Gastroesophageal sphincter (tissue), 4 donors: ENCODE measurements at places on chromosomes 2 and 18. TPM values are rescaled to one million over a fixed set of nuclear protein-coding genes. Genes with fewer than 3 reads are reported as not detected.

DNA sequence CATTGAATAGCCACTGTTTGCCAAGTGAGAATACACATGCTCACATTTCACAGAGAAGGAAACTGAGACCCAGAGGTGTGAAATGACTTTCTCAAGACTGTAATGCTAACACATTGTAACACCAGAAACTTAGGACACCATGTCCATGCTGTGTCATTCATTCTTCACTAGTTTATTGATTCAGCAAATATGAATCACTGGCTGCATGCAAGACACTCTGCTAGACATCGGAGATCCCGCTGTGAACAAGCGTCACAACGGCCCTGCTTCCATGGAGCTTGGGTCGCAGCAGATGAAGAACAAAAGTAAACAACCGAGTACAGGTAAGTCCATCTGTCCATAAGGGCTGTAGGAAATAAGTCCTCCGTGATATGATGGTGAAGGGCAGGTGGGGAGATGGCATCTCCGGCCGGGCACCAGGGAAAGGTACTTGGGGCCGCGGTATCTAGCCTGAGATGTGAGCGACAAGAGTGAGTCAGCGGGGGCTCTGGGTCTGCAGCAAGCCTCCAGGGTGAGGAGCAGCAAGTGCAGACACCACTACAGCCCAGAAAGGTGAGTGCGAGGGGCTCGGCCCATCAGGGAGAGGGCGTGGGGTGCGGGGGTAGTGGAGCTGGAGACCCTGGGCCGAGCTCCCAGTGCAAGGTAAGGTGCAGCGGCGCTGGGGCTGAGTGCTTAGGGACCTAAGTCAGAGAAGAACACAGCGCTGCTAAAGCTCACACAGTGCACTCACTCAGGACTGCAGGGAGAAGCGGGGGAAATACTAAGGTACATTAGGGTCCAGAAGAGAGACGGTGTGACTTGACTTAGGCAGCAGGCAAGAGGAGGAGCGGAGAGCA is 391.2 kb downstream of the FBXO15 start:
- no peak for ATAC-seq

GRCh38 chr2:13197248-13197647 is 480.5 kb downstream of the TRIB2 start:
- ATAC-seq = no peak

GRCh38 chr2:179247318-179248023 is 17.2 kb downstream of the SESTD1 start:
- no peak for ATAC-seq

DNA sequence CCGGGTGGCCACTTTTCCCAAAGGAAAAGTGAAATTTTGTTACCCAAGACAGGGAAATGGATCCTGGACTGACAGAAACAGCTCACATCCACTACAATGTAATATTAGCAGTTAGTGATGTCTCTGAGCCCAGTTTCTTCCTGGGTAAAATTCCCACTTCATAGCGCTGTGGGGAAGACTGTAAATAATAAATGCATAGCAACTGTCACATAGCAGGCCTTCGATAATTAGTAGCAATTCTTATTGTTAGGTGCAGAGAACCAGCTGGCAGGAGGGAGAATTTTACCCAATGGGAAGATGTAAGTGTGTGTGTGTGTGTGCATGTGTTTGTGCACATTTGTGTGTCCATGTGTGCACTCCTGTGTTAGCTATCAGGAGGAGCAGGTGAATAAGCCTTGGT is 221.5 kb downstream of the SLC4A3 start:
- ATAC-seq = no peak

DNA sequence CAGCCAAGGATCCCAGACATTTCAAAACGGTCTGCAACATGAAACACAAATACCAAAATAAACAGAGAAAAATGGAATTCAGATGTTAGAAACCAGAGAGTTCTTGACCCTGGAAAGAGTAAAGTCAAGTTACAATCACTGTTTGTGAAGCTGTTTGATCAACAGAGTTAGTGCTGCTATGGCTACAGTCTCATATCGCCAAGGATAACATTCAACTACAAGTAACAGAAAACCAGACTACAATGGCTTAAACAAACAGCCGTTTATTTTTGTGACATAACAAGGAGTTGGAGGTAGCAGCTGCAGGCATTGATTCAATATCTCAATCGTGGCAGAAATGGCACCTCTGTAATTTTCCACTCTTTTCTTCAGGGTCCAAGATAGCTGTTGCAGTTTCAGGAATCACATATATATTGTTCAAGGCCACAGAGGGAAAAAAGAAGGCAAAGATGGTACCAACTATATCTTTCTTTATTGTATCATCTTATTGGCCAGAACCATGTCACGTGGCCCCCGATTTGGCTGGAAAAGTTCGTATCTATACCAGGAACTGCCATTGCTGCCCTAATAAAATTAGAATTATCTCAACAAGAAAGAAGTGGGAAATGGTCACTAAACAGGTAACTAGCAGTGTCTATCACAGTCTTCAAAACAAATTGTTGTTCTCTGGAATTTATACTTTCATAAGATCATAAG is 17.7 kb upstream of the HNRNPLL start:
- no peak for ATAC-seq

- ATAC-seq = no peak
These were observed 125.2 kb upstream of the PIK3C3 start for GRCh38 chr18:41829647-41830516.

- no peak for ATAC-seq
These were observed 3.9 kb upstream of the TMBIM1 start for GRCh38 chr2:218296200-218296599.

DNA sequence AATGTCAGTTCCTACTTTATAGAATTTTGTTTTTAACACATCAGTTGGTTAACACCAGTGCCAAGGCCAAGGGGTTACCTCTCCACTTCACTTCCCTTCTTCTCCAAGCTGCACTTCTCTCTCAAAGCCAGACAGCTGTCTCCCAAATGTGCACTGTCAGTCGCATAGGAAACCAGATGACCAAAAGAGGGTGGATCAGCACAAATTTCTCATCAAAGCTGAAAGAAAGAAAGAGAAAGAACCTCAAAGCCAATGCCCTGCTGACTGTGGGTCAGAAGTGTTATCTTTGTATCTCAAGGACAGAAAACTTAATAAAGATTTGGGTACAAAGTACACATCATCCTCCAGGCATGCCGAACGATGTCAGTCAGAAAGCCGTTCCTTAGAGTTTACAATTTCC is 32.2 kb downstream of the SPATS2L start:
- ATAC-seq = no peak

DNA sequence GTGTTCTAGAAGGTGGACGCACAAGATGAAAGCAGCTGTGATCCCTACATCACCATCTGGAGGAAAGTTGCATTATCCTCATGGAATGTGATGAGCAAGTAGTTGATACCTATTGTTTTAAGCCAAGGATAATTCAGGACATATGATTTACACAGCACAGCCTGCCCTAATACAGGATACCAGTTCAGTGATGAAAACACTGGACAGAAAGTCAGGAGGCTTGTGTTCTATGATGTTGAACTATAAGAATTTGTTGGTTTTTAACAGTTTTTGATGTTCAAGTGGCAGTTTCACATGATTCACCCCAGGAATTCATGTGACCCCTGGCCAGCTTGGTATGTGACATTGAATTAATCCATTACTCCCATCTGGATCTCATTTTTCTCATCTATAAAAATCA is 6.2 kb upstream of the CHST10 start:
- ATAC-seq = no peak

DNA sequence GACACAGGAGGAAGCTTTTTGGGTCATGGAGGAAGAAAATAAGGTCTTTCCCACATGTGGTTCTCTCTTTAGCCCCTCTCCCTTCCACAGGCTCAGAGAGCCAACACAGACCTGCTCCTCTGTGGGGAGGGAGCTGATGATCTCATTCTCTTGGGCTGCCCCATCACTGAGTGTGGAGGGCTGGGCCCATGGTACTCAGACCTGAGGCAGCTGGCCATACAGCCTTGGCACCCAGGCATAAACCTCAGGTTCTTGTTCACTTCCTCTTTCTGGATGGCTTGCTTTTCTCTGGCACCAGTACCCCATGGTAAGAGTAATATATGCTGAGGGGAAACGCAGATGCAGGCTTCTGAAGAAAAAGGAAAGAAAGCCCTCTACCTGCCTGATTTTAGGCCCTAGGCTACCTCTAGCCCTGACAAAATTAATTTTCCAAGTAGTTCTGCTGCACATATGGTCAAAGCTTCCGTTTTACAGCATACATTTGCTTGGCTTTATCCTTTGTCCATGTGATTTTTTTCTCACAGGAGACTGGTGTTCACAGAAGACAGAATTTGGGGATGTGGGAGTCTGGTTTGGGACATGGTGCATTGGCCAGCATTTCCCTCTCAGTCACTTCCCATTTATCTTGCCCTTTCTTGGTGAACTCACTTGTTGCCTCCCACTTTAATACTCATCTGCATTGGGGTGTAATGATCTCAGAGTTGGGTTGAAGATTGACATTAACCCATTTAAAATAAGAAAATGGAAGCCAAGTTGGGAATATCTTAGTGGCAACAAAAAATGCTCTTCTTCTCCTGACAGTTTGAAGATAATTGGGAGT is 11.1 kb downstream of the DHRS9 start:
- ATAC-seq = no peak

DNA sequence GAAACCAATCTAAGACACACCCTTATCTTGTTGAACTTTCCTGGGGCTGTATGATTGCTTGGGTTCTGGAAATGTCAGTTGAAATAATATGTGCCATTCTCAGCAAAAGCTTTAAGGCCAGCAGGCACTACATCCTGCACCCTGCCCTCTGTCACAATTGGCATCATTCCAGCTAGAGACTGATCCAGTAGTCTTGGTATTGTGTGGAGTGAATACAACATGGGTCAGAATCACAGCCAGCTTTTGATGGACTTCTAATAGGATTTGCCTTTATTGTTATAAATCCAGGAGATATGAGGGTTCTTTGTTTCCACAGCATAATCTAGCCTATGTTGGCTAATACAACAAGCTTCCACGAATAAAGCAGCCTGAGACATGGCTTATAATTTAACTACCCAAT is 617.0 kb upstream of the CDH2 start:
- ATAC-seq = peak; percentile 47

DNA sequence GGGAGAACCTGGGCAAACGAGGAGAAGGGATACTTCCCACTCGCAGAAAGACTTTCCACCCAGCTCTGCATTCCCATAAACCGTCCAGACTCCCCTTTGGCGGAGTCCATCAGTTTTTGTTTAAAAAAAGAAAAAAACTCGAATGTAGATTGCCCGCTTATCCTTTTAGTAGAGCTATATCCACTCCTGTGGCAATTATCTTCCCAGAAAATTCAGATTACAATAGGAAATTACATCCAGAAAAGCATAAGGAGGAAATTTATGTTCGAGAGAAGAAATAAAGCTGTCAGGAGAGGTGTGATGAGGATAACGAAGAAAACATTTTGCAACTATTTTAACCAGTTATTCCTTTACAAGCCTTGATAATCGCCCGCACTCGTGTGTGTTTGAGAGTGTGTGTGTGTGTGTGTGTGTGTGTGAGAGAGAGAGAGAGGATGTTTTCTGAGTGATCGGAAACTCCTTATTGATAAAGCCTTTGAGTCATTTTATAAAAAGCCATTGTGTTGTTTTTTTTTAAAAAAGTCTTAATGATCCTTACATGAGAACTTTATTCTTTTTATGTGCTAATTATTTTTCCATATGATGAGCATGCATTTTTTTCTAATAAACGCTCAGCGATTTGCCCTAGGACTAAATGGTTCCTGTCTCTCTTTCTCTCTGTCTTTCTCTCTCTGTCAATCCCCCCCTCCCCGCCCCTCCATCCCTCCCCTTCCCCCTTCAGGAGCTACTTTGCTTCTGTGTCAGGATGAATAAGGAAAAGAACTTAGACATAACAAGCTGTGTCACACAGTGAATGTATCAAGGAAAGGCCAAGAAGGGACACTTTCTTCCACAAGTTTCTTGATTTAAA is 1.1 kb upstream of the PPP3R1 start:
- ATAC-seq = no peak

DNA sequence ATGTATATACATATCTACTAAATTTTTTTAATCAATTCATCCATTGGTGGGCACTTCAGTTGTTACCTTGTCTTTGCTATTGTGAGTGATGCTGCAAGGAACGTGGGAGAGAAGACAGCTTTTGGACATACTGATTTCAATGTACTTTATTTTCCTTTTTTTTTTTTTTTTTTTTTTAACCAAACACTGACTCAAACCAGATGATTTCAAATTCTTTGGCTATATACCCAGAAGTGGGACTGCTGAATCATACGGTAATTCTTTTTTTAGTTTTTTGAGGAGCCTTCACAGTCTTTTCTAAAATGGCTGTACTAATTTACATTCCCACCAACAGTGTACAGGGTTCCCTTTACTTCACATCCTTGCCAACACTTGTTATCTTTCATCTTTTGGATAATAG is 204.7 kb downstream of the INSIG2 start:
- ATAC-seq = no peak

DNA sequence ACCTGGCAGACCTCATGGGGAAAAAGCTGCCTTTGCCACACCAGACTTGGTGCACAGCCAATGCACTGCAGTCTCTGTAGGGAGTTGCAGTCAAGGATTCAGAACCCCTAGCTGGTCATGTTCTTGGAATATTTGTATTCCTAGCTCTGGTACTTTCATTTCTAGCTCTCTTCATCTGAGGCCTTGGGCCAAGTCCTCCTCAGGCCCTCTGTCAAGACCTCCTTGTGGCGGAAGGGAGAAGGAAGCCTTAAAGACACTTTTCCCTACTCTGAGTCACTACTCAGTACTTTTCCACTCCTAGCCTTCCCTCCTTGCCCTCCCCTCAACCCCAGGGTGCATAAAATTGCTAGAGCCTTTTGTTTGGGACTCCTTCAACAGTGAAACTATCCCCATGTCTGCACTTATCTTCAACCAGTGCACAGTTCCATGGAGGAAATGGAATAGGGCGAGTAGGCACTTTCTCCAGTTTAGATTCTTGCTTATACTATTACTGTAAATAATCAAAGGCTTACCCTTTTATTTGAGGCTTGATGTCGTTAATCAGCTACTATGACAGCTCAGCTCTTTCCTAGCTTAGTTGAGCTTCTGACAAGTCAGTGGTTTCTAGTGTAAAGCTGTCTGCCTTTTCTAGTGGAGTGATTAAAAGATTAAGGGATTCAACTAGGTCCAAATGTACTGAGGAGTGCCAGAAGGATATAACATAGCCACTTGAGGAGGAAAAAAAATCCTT is 15.8 kb downstream of the M1AP start:
- no peak for ATAC-seq

DNA sequence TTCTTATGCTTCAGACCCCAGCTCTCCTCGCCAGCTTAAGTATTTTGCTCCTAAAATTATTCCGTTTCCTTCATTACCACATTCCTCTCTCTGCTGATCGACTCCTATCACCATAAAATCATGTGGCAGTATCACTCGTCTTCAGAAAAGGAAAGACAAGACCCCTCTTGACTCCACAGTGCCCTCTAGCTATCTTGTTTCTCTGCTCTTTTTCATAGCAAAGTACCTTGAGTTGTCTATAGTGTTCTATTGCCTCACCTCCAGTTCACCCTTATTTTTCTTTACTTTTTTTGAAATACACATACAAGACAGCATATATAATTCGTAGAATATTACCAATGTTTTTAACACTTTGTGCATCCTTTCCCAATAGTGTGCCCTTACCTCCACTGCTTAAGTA is 273.2 kb upstream of the SIX3 start:
- ATAC-seq = no peak

The TPGS2 gene
- 71.6 TPM for total RNA-seq

The TMEM87B gene
- total RNA-seq = 21.1 TPM

The CNTNAP5 gene
- total RNA-seq = 3.2 TPM

The CRACDL gene
- 2.4 TPM for total RNA-seq

The AGXT gene
- total RNA-seq = not detected

The ZEB2 gene
- total RNA-seq = 51.2 TPM

The CHRND gene
- not detected for total RNA-seq

The B3GNT7 gene
- total RNA-seq = 5.7 TPM

The VRK2 gene
- total RNA-seq = 34.4 TPM
